SK-MEL-5 (cell line): ENCODE measurements at places on chromosomes 2 and 18. TPM values are rescaled to one million over a fixed set of nuclear protein-coding genes. Genes with fewer than 3 reads are reported as not detected.

The GREB1L gene
- total RNA-seq, result 0.50 and 1.9 TPM in 2 replicates

The ABCG8 gene
- not detected in 2 replicates for total RNA-seq

The LRPPRC gene
- total RNA-seq, result 162 and 169 TPM in 2 replicates

The UPP2 gene
- not detected in 2 replicates for total RNA-seq

The MLPH gene
- total RNA-seq, result 82.9 and 92.8 TPM in 2 replicates

The CFC1 gene
- total RNA-seq, result not detected in 2 replicates

The CCDC138 gene
- total RNA-seq, result 5.4 and 5.9 TPM in 2 replicates

The ATP8B1 gene
- total RNA-seq, result 0.61 and 0.90 TPM in 2 replicates

The POTEF gene
- 0.11 TPM in 1 of 2 replicates, not detected in the other for total RNA-seq

The VIL1 gene
- 0.05 and 0.11 TPM in 2 replicates for total RNA-seq

The CHRNA1 gene
- total RNA-seq, result 0.11 TPM in 1 of 2 replicates, not detected in the other
